ENCODE measurements at places on chromosomes 5 and 9. TPM values are rescaled to one million over a fixed set of nuclear protein-coding genes. Genes with fewer than 3 reads are reported as not detected.
A peak's percentile ranks its signal among the peaks of the same experiment; 100 is the strongest.

- DNase-seq: no peak
Measured at GRCh38 chr5:147835386-147835798, 3.9 kb upstream of the SPINK1 start.

- DNase-seq: no peak
Measured at GRCh38 chr5:177430140-177430951, 3.9 kb downstream of the GRK6 start.

DNA sequence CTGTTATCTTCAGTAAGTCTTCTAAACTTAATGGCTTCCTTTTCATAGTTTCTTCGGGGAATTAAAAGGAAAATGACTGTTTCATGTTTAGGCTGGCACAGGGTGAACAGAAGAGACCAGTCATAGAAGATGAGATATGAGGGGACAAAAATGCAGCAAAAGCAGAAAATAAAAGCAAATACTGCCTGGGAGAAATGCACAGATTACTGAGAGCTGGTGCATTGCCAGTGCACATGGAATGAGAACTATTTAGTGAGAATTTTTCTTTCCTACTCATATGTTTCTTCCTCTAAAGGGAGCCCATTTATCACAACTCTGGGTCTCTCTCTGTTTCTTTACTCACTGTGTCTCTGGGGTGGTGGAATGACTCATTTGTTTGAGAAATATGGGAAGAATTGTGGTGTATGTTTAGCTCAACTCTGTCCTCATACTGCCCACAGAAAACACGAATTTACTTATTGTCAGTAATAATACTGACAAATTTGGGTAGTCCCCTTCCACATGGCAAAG is 25.9 kb upstream of the ANKRD55 start:
- no peak for DNase-seq

DNA sequence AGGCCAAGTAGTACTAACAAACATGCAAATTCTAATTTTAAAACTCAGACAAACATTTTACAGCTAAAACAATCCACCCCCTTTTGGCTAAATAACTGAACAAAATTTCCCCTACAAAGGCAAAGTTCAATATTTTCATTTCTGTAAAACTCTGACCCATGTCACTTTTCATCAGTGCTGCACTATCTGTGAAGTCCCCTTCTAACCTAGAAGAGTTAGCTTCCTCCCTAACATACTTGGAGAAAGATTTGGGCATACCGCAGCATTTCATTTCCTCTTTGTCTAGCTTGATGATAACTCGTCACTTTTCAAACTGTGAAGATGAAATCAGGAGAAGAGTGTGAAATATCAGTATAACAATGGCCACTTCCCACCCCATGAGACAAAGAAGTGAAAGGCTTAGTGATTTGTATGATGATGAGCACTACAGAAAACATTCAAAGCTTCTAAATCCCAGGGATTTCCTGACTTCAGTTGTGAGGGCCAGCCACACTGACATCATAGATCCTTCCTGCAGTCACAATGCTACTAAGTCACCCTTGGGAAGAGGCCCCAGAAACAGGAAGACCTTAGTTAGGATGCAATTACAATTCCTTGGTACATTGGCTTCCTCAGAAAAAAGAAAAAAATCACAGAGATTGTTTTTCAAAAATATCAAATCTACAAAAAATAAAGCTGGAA is at the start of gene FAM81B:
TSS of gene FAM81B (plus strand) at position 555 of the 681 bp plus-strand sequence. CDS start at position 579, 24 bp downstream.
- peak; percentile 85 for DNase-seq

- DNase-seq: peak; percentile 70
Measured at GRCh38 chr5:90519081-90519480, 10.3 kb downstream of the LYSMD3 start.

DNA sequence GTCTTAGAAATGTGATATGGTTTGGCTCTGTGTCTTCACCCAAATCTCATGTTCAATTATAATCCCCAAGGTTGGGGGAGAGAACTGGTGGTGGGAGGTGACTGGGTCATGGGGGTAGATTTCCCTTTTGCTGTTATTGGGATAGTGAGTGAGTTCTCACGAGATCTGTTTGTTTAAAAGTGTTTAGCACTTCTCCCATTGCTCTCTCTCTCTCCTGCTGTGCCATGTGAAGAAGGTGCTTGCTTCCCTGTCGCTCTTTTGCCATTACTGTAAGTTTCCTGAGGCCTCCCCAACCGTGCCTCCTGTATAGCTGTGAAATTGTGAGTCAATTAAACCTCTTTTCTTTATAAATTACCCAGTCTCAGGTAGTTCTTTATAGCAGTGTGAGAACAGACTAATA is 203.6 kb downstream of the ASTN2 start:
- no peak for DNase-seq

DNA sequence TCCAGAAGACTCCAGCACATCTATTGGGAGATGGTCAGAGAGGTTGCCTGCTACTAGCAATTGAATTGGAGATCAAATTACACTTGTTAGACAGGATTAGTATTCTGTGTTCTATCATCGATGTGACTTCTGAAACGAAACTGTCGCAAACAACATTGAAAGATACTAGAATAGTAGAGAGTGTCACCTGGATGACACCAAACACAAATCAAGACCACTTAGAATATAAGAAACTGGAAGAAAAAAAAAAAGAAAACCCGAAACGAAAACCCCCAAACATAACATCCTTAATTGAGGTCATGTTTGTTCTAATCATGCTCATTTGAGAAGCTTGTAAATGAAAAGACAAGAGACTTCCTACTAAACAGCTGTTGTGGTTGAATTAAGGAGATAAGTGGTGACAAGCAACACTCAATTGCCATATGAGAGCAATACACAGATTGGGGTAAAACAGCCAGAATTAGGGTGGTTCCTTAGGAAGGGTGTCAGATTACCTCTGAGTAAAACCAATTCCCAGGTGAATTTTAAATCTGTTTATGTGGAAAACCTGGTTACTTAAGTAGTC is 97.6 kb downstream of the BASP1 start:
- no peak for DNase-seq

- no peak for DNase-seq
Measured at GRCh38 chr9:111658943-111659342, 2.5 kb upstream of the GNG10 start.

GRCh38 chr5:60993875-60994571 is 49.0 kb downstream of the NDUFAF2 start:
- no peak for DNase-seq

DNA sequence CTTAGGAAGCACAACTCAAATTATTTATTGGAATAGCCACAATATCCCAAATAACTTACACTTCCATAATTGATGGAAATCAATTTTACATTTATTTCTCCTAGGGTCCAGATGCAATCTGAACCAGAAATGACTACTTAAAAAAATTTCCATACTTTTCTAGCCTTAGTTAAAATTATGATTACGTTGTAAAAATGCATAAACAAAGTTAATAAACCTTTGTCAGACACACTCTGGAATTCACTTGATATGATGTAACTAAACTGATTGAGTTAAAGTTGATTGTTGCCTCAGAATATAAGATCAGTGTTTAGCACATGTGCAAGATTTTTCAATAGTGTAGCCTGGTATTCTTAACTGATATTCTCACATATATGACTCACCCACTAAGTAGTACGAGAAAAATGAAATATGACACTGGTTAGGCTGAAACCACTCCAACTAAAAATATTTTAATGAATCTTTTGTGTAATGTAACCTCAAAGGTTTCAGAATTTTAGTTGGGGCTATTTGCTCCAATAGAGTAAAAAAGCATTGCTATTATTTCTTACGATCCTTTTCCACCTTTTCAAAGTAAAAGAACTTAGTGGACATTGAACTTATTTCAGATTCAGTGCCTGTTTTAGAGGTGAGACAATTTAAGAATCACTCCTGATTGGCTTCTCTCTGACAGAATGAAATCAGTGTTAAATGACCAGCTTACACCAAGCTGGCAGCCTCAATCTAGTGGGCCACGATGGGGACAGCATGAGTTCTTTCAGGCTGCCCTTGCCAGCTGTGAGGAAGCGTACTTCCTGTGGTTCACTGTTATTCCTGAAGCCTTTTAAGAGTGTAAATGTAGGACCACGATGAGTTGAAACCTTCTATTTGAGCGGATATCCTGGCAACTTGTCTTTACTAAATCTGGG is 277.2 kb upstream of the CDH9 start:
- DNase-seq: no peak

- DNase-seq: peak; percentile 45
Measured at GRCh38 chr5:95261437-95262175, 23.3 kb downstream of the MCTP1 start.

Gene ZNG1A
- total RNA-seq: 18.2 TPM

Gene SPTAN1
- total RNA-seq: 472 TPM

Gene C5orf58
- not detected for total RNA-seq

Gene LRRC19
- total RNA-seq: not detected

Gene VCAN
- total RNA-seq: 0.25 TPM
